SK-N-SH treated with all-trans-retinoic acid at 6 μM for 48 hours (cell line): ENCODE measurements at places on chromosomes 2 and 18.

DNA sequence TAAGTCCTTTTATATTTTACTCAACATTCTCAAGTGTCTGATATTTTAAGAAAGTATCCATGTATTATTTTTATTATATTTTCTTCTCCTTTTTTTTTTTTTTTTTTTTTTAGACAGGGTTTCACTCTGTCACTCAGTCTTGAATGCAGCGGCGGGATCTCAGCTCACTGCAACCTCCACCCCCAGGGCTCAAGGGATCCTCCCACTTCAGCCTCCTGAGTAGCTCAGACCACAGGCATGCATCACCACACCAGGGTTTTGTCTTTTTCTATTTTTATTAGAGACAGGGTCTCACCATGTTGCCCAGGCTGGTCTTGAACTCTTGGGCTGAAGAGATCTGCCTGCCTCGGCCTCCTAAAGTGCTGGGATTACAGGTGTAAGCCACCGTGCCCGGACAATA is 212.1 kb downstream of the TCF4 start:
- ATAC-seq, result no peak

DNA sequence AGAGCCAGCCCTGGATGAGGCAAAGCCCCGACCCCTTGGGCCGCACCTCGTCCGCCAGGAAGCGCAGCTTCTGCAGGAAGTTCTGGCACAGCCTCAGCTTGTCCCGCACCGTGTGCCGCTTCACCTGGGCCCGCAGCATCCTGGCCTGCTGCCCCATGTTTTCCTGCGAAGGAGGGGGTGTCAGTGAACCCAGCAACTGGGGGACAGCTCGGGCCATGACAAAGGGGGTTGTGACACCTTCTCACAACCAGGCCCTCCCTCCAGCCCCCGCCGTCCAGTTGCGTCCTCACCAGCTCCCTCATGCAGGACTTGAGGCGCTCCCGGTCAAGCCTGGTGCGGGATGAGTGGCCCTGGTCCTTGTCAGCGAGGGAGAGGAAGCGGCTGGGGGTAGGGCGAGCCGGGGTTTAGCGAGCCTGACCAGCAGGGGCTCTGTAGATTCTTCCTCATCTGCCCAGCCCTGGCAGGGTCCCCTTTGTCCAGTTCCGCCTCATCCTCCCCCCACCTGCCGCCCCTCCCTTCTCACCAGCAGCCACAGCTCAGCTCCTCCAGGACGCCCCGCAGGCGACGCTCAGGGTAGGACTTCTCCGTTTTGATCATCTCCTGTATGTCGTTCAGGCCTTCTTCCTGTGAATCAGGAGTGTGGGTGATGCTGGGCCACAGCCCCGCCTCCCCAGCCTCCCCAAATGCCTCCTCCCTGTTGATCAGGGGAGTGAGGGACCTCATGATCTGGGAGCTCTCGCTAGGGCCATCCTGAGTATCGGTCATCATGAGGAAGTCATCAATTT is 606 bp downstream of the OTOF start:
- no peak for ATAC-seq

DNA sequence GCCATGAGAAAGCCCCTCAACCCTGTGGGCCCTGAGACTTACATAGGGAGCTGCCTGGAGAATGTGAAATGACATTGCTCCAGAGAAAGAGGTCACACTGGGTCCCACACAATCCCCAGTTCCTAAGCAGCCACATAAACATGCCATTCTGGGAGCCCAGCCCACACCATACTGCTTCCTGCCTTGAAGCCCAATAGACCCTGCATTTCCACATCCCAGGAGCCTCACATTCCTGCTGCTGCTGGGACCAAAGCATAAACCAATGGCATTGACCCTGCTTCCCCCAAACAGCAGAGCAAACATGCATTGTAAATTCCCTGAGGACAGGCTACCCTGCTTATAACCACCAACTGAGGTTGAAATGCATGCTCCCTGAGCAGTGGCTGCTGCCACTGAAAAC is 1117.6 kb upstream of the SLC39A10 start:
- no peak for ATAC-seq

DNA sequence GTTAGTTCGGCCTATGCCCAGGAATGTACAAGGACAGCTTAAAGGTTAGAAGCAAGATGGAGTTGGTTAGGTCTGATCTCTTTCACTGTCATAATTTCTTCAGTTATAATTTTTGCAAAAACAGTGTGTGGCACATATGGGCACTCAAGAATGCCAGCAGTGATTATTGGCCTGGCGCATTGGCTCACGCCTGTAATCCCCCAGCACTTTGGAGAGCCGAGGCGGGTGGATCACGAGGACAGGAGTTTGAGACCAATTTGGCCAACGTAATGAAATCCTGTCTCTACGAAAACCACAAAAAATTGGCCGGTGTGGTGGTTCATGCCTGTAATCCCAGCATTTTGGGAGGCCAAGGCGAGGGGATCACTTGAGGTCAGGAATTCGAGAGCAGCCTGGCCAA is 75.7 kb upstream of the MSH2 start:
- no peak for ATAC-seq

GRCh38 chr2:45394842-45395241 is 216.2 kb downstream of the SRBD1 start:
- ATAC-seq, result no peak

GRCh38 chr2:101578671-101579070 is 103.8 kb upstream of the RFX8 start:
- ATAC-seq, result no peak

- no peak for ATAC-seq
These were observed 111.8 kb upstream of the PPP1CB start for GRCh38 chr2:28639836-28640235.

DNA sequence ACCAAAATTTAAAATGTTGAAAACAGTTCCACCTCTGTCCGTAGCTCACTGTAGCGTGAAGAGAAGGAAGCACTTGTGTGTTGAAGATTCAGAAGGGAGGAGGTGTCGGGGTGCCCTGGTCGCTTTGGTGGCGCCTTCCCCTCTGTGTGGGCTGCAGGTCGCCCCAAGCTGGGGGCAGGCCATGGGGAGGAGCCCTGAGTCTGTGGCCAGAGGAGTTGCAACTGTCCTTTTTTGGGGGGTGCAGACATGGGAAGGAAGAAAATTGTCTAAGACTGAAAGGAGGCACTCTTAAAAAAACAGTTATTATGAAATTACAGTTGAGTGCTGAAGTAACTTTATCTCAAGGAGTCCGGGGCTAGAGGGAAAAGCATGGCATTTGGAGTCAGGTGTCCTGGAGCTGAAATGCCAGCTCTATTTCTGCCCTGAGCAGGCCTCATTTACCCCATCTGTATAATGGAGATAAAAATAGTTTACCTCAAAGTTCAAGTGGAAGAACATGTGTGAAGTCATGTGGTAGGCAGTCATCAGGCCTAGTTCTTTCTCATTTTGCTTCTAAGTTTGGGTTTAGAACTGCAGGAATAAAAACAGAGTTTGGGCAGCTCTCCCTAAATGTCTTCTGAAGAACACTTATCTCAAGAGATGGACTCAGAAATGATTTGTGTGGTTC is 82.1 kb downstream of the RNF144A start:
- ATAC-seq, result no peak

DNA sequence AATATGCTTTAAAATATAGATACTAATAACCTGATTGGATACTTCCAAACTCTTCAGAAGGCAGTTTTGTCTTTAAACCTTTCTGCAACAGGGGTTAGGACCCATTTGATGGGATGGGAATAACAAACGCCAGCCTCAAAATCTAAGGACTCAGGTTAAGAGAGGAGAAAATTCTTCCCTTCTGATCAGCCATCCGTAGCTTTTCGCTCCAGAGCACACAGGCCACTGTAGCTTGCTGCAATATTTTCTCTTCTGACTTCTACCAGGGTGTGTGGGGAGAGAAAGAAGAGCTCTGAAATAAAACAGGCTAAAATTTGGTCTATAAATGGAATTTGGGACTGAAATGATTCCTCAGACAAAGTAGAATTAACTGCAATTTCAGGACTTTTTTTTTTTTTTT is 95.1 kb downstream of the ALPK2 start:
- no peak for ATAC-seq

DNA sequence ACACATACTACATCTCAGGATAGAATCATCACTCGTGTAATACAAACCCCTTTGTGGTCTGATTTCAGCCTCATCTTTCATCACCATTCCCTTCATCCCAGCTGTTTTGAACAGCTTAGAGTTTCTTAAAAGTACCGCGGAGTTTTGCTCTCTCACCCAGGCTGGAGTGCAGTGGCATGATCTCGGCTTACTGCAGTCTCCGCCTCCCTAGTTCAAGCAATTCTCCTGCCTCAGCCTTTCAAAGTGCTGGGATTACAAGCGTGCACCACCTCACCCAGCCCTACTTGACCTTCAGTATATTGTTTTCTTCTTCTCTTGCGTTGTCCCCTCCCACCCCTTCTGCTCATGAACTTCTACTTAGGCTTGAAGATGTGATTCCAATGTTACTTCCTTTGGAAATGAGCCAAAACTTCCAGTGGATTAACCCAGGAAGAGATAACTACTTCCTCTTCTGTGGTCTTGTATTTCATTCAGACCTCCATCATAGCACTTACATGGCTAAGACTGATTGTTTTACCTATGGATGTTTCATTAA is 15.8 kb downstream of the ERLEC1 start:
- ATAC-seq, result no peak

GRCh38 chr18:13362051-13362450 is 143.5 kb downstream of the LDLRAD4 start:
- no peak for ATAC-seq

GRCh38 chr2:220106065-220106464 is 478.6 kb downstream of the SLC4A3 start:
- no peak for ATAC-seq

GRCh38 chr2:54570925-54571694 is 115.0 kb downstream of the SPTBN1 start:
- ATAC-seq, result peak; percentile 90

GRCh38 chr18:24270937-24271380 is 126.7 kb downstream of the OSBPL1A start:
- ATAC-seq, result peak; percentile 75

DNA sequence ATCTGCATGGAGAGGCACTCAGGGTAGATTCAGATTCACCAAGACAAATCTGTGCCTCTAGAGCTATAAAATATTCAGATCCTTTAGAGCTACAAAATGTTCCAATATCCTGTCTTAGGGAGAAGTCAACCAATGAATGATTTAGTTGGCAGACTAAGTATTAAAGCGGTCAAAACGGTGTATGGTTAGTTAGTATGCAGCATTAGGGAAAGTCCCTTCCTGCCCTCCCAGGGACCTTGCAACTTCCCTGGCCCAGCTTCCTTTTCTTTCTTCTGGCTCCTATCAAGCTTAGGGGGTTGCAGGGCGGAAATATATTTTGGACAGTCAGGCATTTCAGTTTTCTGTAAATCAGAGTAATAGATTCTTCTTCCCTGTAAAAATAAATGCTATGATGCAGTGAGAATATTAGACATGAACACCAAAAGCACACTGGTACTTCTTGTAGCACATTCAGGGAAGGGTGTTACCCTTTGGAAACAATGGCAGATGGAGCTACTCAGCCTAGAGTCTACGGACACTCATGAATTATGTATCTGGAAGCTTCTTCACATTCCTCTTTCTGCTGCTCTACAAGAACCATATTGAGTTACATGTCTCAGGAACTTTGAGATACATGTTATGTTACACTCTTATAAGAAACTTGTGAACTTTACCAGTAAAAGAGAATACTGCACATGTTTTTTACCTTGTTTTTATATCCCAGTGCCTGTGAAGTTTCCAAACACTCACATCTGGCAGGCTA is 45.7 kb downstream of the CCDC93 start:
- no peak for ATAC-seq
